ENCODE measurements at places on chromosomes 3 and 15.
A peak's percentile ranks its signal among the peaks of the same experiment; 100 is the strongest.

DNA sequence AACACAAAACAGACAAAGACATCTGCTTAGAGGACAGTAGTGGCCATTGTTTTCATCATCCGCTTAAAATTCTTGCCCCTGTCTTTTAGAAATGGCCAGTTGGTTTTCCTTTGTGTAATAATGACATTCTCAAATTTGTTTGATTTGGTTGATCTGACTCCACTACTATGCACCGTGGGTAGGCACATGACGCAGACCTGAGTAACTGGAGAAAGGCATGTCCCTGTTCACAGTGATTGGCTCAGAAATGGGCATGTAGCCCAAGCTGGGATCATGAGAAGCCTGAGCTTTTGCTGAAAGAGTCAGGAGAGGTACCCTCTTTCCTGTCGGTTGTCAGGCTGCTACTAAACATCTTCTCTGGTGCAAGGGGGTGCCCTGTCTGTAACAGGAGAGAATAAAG lies 36.6 kb upstream of the MAGI1 start:
- peak; percentile 59 for DNase-seq

DNA sequence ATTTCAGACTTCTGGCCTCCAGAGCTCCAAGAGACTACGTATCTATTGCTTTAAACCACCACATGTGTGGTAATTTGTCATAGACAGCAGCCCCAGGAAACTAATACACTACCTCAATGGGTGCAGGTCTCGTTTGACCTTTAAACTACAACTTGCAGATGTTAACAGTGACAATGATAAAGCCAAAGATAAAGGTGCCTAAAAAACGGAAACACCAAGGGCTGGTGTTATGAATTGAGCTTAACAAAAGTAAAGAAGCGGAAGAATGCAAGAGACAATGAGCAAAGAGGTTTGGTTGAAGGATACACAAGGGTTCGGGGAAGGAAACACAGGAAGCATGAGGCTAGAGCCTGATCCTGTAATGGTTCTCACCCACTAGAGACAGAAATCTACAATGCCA lies 50.8 kb downstream of the RFTN1 start:
- DNase-seq = no peak

GRCh38 chr15:44183363-44183762 lies 11.7 kb downstream of the FRMD5 start:
- no peak for DNase-seq

- no peak for DNase-seq
These were observed 124.6 kb downstream of the TGFBR2 start for GRCh38 chr3:30730967-30731366.

GRCh38 chr3:140378571-140379340 lies 299.1 kb upstream of the TRIM42 start:
- no peak for DNase-seq

GRCh38 chr3:1456781-1457311 lies 364.0 kb downstream of the CNTN6 start:
- DNase-seq = no peak

- no peak for DNase-seq
These were observed 21.3 kb downstream of the THBS1 start for GRCh38 chr15:39602143-39602542.

DNA sequence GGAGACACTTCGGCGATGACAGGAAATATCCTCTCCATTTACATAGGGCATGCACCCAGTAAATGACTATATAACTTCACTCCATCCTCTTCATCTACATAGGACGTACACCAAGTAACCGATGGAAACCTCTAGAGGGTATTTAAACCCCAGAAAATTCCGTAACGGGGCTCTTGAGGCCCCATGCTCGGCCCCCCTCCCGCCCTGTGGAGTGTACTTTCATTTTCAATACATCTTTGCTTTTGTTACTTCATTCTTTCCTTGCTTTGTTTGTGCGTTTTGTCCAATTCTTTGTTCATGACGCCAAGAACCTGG lies 7.5 kb upstream of the FAM107A start:
- no peak for DNase-seq

GRCh38 chr3:134374105-134374790 lies at the start of gene AMOTL2:
AMOTL2 (minus strand) TSS chr3:134374447; CDS start chr3:134371433, 3,014 bp downstream.
- DNase-seq = peak; percentile 97

Measured in adipocyte (in vitro differentiated cells).